ENCODE measurements at places on chromosomes 12 and 14.

GRCh38 chr12:127293507-127294310 is 973.3 kb upstream of the TMEM132C start:
- peak; percentile 65 for DNase-seq

GRCh38 chr14:98507264-98507663 is 764.7 kb downstream of the BCL11B start:
- DNase-seq, result peak; percentile 56

DNA sequence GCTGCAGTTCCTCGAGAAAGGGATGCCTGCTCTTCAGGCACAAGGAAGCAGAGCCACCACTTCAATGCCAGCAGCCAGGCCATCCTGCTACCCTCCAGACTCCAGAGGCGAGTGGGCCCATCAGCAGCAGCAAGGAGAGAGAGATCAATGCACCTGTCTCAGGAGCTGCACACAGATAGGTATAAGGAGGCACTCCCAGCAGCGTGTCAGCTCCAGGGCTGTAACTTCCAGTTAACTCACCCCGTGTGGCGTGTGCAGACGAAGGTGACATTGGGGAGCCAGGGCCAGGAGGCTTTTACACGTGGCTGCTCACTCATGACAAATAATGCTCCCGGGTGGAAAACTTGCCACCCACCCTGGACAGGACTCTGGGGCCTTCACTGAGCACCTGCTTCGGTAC is 24.2 kb downstream of the GALNT16 start:
- DNase-seq, result no peak

- DNase-seq, result no peak
Observed at GRCh38 chr12:105278043-105278697, 42.2 kb upstream of the APPL2 start.

GRCh38 chr12:54523637-54524036 is 25.8 kb upstream of the PDE1B start:
- no peak for DNase-seq

GRCh38 chr12:114974826-114975639 is 291.1 kb upstream of the TBX3 start:
- no peak for DNase-seq

DNA sequence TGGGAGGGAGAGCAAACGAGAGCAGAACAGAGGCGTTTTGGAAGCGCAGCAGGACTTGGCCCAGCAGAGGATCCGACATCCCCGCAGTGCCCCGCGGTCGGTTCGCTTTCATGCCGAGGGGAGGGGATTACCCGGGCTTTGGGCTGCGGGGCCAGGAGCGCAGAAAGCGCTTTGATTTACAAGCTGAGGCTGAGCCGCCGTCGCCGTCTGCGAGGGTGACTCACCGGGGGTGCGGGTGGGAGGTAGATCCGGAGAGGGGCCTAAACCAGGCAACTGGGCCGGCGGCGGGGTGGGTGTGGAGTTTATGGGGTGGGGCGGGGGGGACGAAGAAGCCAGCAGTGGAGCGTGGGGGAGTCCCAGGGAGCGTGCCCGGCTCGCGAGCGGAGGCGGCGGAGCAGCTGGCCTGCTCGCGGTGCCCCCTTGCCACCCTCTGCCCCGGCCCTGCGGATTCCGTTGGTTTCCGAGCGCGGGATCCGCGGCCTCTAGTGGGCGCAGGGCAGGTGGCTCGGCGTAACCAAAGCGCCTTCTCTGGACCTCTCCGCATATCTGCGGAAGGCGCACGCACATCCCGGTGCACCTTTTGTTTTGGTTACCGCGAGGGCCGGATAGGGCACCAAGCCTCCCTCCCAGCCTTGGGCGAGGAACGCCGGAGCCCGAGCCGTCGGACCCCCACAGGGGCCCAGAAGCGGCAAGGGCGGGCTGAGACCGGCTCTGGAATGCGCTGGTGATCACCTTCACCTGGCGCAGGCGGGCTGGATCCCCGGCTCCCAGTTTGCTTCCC is 2.6 kb downstream of the SIX4 start:
- DNase-seq, result peak; percentile 70

DNA sequence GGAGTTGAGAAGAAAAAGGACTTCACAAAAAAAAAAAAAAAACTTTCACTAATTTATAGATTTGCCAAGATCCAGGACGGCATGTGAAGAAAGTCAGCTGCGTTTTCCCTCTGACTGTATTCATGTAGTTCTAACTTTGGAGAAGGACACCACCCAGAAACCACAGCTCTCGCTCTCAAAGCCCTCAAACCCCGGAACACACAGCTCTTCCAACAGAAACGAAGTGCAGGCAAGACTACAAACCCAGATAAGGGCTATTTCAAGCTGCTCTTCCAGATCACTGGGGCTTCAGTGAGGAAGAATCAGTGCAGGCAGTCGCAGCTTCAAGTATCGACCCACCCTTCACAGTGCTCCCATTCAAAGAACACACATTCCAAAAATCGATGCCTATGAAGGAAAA is 13.2 kb downstream of the KCNH5 start:
- DNase-seq, result peak; percentile 12

DNA sequence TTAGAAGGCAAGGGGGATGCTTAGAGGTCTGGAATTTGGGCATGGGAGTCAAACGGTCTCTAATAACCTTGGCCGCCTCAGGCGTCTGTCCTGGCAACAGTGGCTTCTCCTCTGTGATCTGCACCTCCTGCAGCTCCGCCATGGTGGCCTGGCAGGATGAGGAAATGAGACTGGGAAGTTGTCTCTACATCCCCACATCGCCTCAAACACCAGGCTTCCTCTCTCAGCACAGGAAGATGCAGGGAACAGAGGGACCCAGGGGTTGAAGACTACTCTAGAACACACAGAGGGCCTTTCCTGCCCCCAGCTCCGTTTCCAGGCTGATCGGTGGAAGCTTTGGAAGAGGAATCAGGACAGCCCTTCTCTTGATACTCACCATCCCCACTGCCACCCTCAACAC is 1.7 kb downstream of the NDRG2 start:
- DNase-seq, result no peak

- no peak for DNase-seq
Observed at GRCh38 chr14:97976861-97977260, 1179.7 kb downstream of the VRK1 start.

- DNase-seq, result peak; percentile 43
Observed at GRCh38 chr14:34331728-34332623, 130.1 kb downstream of the SPTSSA start.

GRCh38 chr14:39212693-39213092 is 21.0 kb upstream of the MIA2 start:
- no peak for DNase-seq

DNA sequence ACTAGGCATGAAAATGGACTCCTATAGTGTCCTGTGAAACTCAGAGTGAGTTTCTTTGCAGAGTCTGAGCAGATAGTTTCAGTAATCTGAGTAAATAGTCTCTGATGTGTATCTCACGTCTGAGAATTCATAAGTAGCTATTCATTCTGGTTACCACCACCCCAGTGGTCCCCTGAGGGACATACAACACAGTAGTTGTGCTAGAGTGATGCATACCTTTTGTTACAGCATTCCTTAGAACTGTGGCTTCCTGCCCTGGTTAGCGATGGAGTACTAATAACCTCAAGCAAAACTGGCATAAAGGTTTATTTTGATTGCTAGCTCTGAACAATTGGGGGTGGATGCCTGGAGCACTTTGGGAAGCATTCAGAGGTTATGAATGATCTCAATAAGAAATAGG is 114.7 kb downstream of the DAAM1 start:
- peak; percentile 91 for DNase-seq

GRCh38 chr12:60468546-60468945 is 872.7 kb downstream of the SLC16A7 start:
- DNase-seq, result peak; percentile 46

GRCh38 chr14:32565256-32565655 is 236.2 kb downstream of the AKAP6 start:
- peak; percentile 21 for DNase-seq

DNA sequence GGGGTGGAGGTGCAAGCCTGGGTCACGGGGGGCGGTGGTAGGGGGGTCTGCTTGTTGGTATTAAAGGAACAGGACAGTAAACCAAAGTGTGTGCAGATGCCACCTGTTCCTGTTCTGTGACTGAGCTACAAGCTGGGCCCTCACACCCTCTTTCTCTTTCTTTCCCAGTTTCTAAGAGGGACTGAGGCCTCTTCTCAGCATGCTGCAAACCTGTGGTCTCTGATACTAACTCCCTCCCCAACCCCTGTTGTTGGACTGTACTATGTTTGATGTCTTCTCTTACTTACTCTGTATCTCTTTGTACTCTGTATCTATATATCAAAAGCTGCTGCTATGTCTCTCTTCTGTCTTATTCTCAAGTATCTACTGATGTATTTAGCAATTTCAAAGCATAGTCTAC is 6.9 kb upstream of the PIP4K2C start:
- no peak for DNase-seq

DNA sequence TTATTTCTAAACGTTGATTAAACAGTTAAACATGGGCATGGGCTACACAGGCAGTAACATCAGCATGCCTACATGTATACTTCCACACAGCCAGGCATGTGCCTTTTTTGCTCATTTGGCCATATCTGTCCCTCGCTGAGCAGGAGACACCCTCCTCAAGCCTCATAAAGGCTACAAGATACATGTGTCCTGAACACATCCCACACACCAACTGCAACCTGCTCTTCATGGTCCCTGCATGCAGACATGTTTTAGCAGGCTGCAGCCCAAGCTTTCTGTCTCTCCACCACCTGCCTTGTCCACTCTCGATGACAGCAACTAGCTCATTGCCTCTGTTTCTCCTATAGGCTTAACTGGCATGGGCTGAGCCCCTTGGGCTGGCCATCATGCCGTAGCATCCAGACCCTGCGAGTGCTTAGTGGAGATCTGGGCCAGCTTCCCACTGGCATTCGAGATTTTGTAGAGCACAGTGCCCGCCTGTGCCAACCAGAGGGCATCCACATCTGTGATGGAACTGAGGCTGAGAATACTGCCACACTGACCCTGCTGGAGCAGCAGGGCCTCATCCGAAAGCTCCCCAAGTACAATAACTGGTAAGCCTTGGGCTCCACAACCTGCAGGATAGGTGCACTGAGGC is 2.6 kb downstream of the PCK2 start:
- DNase-seq, result no peak

GRCh38 chr12:6367969-6368892 is 7.1 kb downstream of the SCNN1A start:
- DNase-seq, result no peak

- DNase-seq, result peak; percentile 17
Observed at GRCh38 chr14:61388976-61389576, 67.7 kb downstream of the PRKCH start.

GRCh38 chr12:68984796-68985573 is 52.0 kb upstream of the CPM start:
- no peak for DNase-seq

- DNase-seq, result peak; percentile 49
Observed at GRCh38 chr14:49970474-49971147, 77.7 kb downstream of the ARF6 start.

DNA sequence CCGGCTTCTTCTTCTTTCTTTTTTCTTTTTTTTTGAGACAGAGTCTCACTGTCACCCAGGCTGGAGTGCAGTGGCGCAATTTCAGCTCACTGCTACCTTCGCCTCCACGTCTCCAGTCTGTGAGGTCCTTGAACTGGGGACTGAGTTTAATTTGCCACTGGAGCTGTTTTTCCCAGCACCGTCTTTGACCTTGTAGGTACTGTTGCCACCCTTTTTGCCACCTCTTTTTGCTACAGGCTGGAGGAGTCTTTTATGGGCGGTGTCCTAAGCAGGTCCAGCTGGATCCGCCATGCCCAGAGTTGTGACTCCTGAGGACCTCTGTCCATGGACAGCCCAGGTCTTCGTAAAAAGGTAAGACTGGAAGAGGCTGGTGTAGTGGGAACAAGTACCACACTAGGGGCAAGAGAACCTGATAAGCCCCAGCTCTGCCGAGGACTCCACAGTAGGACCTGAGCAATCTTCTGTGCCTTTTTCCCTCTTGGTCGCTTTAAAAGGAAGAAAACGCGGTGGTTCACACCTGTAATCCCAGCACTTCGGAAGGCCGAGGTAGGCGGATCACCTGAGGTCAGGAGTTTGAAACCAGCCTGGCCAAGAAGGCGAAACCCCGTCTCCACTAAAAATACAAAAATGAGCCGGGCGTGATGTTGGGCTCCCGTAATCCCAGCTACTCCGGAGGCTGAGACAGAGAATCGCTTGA is 946 bp downstream of the RNU4-2 start:
- no peak for DNase-seq

DNA sequence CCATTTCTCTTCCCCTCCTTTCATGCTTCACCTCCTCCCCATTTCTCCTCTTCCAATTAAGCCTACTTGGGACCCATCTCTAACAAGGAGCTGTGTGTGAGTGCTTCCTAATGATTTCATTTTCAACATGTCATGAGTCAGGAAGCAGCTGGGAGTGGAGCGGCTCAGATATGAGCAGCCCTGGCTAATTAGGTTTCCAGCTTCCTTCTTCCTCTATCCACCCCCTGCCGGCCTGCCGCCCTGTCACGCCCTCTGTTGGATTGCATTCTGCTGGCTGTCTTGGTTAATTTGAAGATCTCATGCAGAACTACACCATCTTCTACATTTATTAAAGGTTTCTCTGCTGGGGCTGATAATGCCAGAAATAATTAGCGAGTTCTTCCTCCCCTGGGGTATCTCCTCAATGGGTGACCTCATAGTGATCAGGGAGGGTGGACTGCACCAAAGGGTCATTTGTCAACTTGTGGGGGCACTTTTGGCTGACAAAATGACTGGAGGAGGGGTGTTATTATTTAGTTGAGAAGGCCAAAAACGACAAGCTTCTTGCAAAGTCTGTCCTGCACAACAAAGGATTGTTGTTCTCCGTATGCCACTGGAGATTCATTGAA is 300.9 kb upstream of the SRRM4 start:
- DNase-seq, result no peak

- DNase-seq, result peak; percentile 45
Observed at GRCh38 chr12:18323159-18323558, 61.8 kb downstream of the PIK3C2G start.

DNA sequence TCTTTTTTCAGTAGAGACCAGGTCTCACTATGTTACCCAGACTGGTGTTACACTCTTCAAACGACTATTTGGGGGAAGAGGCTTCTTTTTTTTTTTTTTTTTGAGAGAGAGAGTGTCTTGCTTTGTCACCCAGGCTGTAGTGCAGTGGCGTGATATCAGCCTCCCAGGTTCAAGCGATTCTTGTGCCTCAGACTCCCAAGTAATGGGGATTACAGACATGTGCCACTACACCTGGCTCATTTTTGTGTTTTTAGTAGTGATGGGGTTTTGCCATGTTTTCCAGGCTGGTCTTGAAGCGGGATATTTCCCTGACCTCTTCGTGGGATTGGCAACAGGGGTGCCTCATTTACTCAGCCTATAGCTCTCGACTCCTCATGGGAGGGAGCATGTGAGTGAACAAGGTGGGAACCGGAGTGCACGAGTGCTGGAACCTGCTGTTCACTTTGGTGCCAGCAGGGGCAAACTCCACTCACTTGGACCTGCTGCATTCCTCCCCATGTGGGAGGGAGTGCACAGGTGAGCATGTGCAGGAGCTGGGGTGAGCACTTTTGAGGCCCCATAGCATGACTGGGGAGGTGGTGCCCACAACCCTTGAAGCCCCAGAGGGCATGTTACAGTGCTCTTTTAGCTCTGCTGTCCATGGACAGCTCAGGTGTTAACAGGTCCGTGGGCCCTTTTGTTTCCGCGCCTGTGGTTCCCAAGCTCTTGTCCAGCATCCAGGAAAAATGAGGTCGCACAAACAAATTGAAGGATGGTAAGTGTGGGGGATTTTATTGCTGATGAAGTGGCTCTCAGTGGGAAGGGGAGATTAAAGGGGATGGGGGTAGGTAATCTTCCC is 79.1 kb upstream of the HECTD1 start:
- no peak for DNase-seq

GRCh38 chr12:62523619-62524018 is 57.0 kb downstream of the MON2 start:
- DNase-seq, result no peak

All from fibroblast of upper back skin (primary cell).